GM12878 (cell line): ENCODE measurements at places on chromosomes 7 and 10. TPM values are rescaled to one million over a fixed set of nuclear protein-coding genes. Genes with fewer than 3 reads are reported as not detected.

DNA sequence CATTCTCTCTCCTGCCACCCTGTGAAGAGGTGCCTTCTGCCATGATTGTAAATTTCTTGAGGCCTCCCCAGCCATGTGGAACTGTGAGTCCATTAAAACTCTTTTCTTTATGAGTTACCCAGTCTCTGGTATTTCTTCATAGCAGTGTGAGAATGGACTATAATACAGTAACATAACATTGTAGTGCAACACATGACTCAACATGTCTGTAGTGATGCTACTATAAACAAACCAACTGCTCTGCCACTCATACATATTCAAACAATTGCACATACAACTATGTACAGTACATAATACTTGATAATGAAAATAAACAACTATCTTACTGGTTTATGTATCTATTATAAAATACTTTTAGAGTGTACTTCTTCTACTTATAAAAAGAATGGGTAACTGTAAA lies 7.1 kb downstream of the ATOH7 start:
- no peak for DNase-seq
- no peak overlapping the region for H3K4me3 ChIP-seq
- no peak overlapping the region for H3K27ac ChIP-seq
- H3K36me3 ChIP-seq, result no peaks in the 10 kb centered on the region
- H3K27me3 ChIP-seq, result no peaks in the 10 kb centered on the region; the same call in 1 of the 2 replicates

DNA sequence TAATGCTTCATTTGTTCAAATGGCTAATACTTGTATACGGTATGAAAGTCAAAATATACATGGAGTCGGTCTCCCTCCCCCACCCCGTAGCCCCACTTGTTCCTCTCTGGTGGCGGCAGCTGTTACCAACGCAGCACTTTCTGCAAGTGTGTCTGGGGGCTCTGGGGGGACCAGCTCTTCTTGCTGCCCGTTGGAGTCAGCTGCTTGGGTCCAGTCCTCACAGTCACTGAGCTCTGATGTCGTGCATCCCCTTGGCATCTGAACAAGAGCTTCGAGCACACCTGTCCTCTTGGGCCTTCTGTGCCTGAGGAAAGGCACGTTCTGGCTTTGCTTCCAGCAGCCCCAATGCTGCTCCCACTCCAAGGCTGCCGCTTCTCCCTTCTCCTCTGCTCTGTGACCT lies 493.1 kb downstream of the PLXNA4 start:
- no peaks in the 10 kb centered on the region for H3K4me1 ChIP-seq
- no peak overlapping the region for H3K4me3 ChIP-seq
- H3K27me3 ChIP-seq, result no peaks in the 10 kb centered on the region
- H3K27ac ChIP-seq, result no peak overlapping the region
- no peak for DNase-seq

Gene NAT16
- not detected in 2 replicates for total RNA-seq

GRCh38 chr7:1029637-1030443 lies 14.5 kb upstream of the GPR146 start:
- peaks cover 2% of the 10 kb centered on the region for H3K36me3 ChIP-seq
- H3K27ac ChIP-seq, result no peak overlapping the region
- H3K4me3 ChIP-seq, result peak overlapping the region; percentile 99; the same call in 1 of the 2 replicates
- H3K27me3 ChIP-seq, result no peaks in the 10 kb centered on the region

DNA sequence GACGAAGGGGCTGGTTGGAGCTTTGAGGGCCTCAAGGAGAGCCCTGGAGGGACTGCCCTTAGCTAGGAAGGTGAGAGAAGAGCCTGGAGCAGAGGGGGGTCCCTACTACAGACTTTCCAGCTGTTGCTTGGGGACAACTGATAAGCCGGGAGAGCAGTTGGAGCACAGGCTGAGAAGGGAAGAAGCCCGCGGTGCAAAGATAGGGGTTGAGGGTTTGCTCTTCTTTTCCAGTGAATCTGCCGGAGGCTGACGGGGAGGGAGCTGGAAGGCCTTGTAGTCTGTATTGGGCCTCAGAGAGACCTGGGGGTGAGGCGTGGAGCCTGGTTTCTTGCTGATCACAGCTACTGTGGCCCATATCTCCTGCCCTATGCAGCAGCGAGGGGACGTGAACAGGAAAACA lies 23.7 kb downstream of the CYP26A1 start:
- H3K27me3 ChIP-seq, result no peaks in the 10 kb centered on the region
- no peaks in the 10 kb centered on the region for H3K36me3 ChIP-seq
- no peaks in the 10 kb centered on the region for H3K4me1 ChIP-seq

- peak overlapping the region; percentile 80 for H3K27ac ChIP-seq
- H3K4me3 ChIP-seq, result peak overlapping the region; percentile 41; the same call in 1 of the 2 replicates
- peaks cover 37% of the 10 kb centered on the region for H3K4me1 ChIP-seq
- H3K27me3 ChIP-seq, result no peaks in the 10 kb centered on the region
- DNase-seq, result peak; percentile 74
- H3K36me3 ChIP-seq, result no peaks in the 10 kb centered on the region
Observed at GRCh38 chr10:7491949-7492659, 81.3 kb upstream of the SFMBT2 start.

Gene PRKG1
- 0.05 TPM in 1 of 2 replicates, not detected in the other for total RNA-seq

DNA sequence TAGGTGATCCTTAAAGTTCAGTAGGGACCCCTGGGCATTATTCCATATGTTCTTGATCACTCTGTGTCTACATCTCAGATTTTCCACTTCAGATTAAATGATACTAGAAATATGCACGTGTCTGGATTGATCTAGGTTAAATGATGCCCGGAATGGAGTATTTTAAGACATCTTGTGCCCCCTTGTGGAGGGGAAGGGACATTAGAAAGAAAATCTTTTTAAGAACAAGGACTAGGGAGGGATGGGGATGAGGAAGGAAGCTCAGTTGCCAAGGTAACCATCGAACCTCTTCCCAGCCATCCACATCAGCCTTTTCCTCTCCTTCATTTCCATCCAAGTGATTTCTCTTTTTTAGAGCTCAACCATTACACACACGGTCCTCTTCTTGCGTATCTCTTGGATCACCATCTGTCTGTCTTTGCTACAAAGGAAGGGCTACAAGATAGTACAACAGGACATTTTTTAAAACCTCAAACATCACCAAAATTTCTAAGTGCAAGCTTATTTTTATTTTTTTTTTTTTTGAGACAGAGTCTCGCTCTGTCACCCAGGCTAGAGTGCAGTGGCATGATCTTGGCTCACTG lies 40.5 kb downstream of the PRSS2 start:
- no peaks in the 10 kb centered on the region for H3K27me3 ChIP-seq
- no peak overlapping the region for H3K4me3 ChIP-seq
- peaks cover 46% of the 10 kb centered on the region for H3K4me1 ChIP-seq
- DNase-seq, result no peak
- H3K27ac ChIP-seq, result peak overlapping the region; percentile 24; the same call in 1 of the 2 replicates

Gene CYTH3
- 20.8 and 23.9 TPM in 2 replicates for total RNA-seq

GRCh38 chr7:158077151-158077840 lies 510.3 kb downstream of the PTPRN2 start:
- no peak overlapping the region for H3K4me3 ChIP-seq
- no peaks in the 10 kb centered on the region for H3K36me3 ChIP-seq
- H3K4me1 ChIP-seq, result no peaks in the 10 kb centered on the region
- no peaks in the 10 kb centered on the region for H3K27me3 ChIP-seq
- no peak for DNase-seq

- no peaks in the 10 kb centered on the region for H3K27me3 ChIP-seq
- no peak overlapping the region for H3K27ac ChIP-seq
- DNase-seq, result no peak
- no peaks in the 10 kb centered on the region for H3K36me3 ChIP-seq
- H3K4me3 ChIP-seq, result no peak overlapping the region
- H3K4me1 ChIP-seq, result no peaks in the 10 kb centered on the region
Observed at GRCh38 chr7:34296663-34297062, 361.4 kb upstream of the NPSR1 start.

Gene NEUROG3
- total RNA-seq, result not detected in 2 replicates
